ENCODE measurements at places on chromosomes 1 and 21.
A peak's percentile ranks its signal among the peaks of the same experiment; 100 is the strongest.

DNA sequence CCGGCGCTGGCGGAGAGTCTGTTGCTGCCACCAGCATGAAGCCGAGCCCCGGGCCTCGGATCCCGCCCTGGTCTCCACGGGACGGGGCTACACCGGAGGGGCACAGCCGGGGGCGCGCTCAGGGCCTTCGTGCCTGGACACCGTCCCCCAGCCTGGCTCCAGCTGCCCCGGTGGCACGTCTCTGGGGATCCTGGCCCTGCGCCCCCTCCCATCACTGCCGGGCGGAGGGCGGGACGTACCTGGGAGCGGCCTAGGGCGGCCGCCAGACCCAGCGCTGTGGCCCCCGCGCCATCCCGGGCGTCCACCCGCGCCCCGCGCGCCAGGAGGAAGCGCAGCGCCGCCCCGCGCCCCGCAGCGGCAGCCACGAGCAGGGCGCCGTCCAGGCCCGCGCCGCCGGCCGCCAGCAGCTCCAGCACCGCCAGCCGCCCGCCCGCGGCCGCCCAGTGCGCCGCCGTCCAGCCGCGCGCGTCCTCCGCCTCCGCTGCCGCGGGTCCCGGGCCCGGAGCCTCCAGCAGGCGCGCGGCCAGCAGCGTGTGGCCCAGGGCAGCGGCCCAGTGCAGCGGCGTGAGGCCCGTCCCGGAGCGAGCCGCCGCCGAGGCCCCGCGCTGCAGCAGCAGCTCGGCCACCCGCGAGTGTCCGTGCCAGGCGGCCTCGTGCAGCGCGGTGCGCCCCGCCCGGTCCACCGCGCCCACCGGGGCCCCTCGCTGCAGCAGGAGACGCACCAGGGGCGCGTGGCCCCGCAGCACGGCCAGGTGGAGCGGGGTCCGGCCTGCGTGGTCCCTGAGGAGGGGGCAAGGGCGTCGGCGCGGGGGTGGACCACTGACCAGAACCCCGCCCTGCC is 1.0 kb downstream of the ANKRD65 start:
- no peak for DNase-seq

GRCh38 chr1:51679435-51679834 is 62.5 kb downstream of the OSBPL9 start:
- DNase-seq: no peak

GRCh38 chr1:213931836-213932235 is 55.9 kb upstream of the PROX1 start:
- no peak for DNase-seq

DNA sequence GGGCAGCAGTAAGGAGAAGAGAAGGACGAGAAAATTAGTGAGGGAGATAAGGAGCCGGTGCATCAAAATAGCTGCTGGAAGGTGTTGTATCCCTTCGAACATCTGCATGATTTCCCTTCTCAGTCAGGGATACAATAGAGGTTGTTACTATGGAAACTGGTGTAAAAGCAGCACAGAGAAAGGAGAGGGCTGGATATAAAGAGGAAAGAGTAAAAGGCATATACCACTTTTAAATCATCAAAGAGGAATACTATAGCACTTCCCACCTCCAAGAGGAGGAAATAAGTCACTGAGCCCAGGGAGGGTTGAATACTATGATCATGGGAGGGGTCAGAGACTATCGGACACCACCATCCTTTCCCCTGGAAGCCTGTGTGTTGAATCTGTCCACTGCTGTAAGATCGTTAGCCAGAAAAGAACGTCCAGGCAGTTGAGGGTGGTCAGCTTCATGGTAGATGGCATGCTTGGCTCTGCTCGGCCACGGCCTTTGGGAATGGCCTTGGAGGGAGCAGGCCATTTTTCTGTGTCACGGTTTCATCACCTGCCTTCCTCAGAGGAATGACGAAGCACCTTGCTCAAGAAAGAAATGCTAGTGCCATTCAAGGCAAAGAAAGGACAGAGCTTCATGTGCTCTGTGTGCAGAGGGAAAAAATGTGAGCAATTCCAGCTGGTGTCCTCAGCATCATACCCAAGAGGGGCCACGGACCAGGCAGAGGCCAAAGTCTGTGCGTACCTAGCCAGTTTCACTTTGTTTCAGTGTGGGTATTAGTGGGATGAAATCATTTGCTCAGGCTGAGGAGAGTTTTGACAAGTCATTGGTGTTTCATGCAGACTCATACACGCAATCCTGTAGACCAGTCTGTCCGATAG is 64.2 kb downstream of the IRF2BP2 start:
- no peak for DNase-seq

DNA sequence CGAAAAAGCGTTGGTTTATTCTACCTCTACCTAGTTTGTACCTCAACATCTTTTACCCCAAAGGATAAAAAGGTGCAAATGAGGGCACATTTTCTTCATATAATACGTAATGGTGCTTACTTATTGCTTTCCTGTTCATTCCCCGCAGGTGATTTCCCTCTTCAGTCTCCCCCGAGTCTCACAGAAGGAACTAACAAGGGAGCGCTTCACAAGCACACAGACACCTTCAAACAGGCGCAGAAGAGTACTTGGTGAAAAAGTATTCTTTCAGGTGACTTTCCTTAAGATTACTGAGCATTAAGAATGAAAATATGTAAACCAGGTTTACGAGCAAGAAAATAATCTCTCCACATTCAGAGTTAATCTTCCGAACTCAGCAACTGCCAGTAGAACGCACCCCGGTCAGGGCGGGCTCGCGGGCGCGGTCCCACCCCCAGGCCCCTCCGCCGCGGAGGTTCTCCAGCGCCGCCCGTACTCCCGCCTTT is 511 bp upstream of the RABGAP1L start:
- DNase-seq: no peak

DNA sequence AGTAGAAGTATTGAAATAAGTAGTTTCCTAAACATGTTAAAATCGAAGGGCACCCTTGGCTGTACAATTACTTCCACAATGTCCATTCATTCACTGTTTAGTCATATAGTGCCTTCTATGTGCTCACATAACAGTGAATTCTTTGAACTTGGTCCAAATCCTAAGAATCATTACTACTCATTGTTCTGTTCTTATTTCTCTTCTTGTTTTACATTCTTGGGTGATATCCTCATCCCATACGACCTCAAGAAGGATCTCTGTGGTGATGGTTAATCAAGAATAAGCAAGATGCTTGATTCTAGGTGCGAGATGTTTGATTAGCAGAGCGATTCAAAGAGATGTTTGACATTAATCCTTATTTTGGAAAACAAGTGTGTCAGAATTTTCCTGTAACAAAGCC is 667.4 kb upstream of the ZP4 start:
- DNase-seq: no peak

- DNase-seq: no peak
Observed at GRCh38 chr1:51415963-51416362, 85.6 kb upstream of the TTC39A start.

GRCh38 chr21:25867061-25867460 is 132.3 kb downstream of the GABPA start:
- no peak for DNase-seq

- no peak for DNase-seq
Observed at GRCh38 chr1:24925963-24926362, 4.1 kb downstream of the RUNX3 start.

- DNase-seq: no peak
Observed at GRCh38 chr21:42716074-42716473, 62.7 kb downstream of the PDE9A start.

- peak; percentile 65 for DNase-seq
Observed at GRCh38 chr1:225652729-225653462, at the start of gene ENAH. ENAH (minus strand) TSS chr1:225653123; CDS start chr1:225652690, 433 bp downstream.

- no peak for DNase-seq
Observed at GRCh38 chr1:231248778-231249177, 7.8 kb downstream of the GNPAT start.

GRCh38 chr1:150311762-150312161 is 9.6 kb upstream of the PRPF3 start:
- DNase-seq: no peak

DNA sequence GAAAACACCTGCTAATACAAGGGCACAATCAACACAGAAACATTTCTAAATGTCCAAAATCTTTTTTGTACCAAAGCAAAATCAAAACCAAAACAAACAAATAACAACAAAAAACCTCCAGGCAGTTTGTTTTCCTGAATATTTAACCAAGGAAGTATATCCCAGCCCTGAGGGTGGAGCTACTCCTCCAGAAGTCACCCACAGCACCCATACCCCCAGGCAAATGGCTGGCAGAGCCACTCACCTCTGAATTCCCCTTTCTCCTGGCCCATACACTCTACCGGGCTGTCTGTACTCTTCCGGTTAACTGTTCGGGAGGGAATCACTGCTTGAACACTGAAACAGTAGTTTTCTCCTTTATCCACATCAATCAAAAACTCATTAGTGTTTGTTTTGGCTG is 9.5 kb downstream of the F3 start:
- DNase-seq: no peak

GRCh38 chr1:74005533-74005932 is 192.4 kb downstream of the LRRIQ3 start:
- DNase-seq: no peak

GRCh38 chr1:102834688-102835320 is 273.5 kb downstream of the COL11A1 start:
- no peak for DNase-seq

GRCh38 chr1:177142791-177143271 is 21.7 kb downstream of the ASTN1 start:
- DNase-seq: no peak

GRCh38 chr1:72547412-72547811 is 265.1 kb upstream of the NEGR1 start:
- no peak for DNase-seq

GRCh38 chr1:33640114-33640660 is 167.7 kb downstream of the ZSCAN20 start:
- no peak for DNase-seq

- no peak for DNase-seq
Observed at GRCh38 chr1:66253330-66253921, 280.5 kb upstream of the SGIP1 start.

DNA sequence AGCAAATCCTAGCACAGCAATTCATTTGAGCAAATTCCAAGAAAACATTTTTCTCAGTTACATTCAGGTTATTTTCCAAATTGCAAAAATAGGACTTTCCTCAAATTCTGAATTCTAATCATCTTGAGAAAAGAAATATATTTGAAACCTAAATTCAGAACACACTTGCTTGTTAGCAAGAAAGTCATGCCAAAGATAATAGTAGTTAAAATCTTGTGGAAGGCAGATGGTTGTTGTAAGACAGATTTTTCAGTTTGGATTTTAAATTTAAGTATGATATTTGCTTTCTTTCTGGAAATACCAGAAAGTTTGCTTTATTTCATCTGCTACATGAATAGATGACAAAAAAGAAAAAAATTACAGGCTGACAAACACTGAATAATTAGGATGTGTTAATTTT is 29.1 kb downstream of the SNX7 start:
- no peak for DNase-seq

DNA sequence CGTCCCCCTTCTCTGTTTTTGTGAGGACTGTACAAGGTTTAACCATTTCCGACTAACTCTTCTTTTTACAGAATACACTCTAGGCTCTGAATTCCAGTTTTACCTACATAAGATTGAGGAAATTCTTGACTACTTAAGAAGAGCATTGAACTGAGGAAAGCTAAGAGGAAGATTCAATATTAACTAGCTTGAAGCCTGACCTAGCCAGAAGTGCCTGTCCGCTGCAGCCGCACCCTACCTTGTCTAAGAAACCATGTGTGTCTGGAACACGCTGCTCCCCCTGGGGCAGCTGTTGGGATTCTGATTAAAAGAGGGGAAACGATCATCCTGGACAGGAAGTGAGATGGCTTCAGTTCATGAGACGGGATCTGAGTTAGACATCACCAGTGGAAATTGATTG is 28.9 kb downstream of the CA6 start:
- no peak for DNase-seq

DNA sequence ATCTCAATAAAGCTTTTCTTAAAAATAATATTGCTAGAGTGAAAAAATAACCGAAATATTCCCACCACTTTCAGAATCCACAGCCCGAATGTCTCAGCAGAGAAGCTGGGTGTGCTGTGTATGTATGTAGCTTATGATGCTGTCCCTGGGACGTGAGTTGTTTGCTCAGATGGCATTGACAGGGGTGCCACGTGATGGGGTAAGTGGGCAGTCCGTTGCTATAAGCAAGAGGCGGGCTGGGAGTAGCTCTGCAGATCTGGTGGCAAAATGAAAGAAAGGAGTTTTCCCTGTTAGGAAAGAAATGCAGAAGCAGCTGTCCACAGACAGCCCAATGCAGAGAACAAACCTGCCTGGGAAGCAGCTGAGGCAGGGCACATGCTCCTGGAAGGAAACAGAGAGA is 3.8 kb upstream of the FAM20B start:
- DNase-seq: no peak

- DNase-seq: no peak
Observed at GRCh38 chr1:26570287-26570686, 40.7 kb downstream of the RPS6KA1 start.

- no peak for DNase-seq
Observed at GRCh38 chr1:209611771-209612570, 28.5 kb downstream of the CAMK1G start.

DNA sequence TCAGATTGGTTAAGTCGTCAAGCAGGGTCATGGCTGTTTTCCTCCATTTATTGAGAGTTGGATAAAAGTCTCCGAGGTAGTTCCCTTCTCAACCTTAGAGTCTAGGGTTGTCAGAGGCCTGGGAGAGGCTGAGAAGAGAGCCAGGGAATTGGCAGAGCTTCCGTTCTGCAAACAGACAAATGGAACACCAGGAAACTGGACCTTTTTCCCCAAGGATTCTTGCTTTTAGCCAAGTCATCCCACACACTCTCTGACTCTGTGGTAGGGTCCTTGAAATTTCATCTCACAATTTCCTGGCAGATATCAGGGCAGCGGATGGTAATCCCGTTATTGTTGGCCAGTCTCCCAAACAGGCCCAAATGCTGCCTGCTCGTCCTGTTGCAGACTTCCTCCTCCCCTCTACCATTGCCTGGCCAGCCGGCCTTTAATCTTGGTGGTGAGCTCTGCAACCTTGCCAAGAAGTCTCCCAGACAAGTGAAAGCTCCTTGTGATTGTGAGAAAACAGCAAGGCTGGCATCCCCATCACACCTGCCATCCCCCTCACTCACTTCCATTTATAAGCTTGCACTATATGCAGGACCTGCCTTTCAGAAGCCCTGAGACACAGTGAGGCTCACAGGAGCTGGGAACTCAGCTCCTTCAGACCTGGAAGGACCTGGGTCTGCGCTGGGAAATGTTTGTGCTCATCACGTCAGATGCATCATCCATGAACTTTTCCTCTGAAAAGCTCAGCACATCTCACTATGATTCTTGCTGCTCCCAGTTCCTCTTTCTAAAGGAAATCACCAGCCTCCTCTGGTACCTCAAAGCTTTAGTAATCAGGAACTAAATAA is 13.7 kb upstream of the SRP9 start:
- DNase-seq: no peak

GRCh38 chr1:39970274-39970673 is 15.3 kb downstream of the MFSD2A start:
- DNase-seq: no peak
